ENCODE measurements at places on chromosomes 6 and 20.
A peak's percentile ranks its signal among the peaks of the same experiment; 100 is the strongest.

DNA sequence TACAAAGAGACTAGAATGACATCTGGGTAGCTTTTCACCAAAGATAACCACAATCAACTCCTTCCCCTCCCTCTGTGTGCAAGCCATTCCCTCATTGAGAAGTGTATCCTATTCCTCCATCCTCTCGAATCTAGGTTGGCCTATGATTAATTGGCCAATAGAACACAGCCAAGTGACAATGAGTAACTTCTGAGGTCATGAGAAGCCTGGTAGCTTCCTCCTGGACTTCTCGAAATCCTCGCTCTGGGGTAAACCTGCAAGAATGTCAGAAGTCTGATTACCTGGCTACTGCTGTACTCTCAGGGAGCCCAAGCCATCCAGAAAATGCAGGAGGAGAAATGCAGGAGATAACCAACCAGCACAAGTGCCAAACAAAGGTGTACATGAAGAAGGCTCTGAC is 13.1 kb downstream of the ARHGAP18 start:
- DNase-seq, result no peak

DNA sequence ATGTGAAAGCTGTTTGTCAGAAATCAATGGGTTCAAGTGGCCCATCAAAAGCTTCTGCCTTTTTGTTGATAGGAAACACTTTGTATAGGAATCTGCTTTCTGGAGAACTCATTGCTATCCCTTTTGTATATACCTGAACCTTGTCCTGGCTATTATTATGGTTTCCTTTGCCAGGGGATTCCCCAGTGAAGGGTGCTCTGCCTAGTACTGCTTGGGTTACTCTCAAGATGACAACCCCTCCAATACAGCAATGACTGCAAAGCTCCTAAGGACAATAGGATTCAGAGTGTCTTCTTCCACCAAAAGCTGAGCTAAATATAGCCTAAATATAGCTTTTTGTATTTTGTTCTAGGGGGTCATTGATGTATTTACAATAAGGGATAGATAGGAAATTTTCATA is 54.0 kb upstream of the PTPRK start:
- DNase-seq, result no peak

DNA sequence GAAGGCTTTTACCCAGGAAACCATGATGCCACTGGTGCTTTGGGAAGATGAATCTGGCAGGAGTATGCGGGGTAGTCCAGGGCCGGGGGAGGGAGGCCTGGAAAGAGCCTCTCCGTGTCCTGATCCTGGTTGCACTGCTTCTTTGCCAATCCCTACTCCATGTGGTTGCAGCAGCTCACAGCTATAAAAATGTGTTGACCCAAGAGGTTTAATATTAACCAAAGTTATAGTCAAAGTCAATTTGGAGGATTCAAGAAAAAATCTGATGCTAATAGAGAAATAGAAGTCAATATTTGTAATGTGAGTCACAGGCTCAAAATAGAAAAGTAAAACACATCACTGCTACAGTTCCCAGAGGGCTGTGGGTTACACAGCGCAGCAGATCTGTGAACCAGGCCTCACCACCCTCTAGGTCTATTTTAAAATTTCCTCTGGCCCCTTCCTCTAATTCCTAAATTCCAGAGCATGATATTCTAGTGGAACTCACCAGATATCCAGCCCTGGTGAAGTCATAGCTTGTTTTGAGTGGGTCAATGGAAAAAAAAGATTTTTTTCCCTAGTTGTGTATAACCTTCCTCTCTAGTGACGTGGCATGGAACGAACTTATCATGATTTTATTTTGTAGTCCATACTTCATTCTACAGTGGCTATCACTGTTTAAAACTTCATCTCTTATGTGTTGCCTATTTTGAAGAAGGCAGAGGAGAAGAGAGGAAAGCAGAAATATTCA is 63.2 kb upstream of the BMP2 start:
- DNase-seq, result no peak

DNA sequence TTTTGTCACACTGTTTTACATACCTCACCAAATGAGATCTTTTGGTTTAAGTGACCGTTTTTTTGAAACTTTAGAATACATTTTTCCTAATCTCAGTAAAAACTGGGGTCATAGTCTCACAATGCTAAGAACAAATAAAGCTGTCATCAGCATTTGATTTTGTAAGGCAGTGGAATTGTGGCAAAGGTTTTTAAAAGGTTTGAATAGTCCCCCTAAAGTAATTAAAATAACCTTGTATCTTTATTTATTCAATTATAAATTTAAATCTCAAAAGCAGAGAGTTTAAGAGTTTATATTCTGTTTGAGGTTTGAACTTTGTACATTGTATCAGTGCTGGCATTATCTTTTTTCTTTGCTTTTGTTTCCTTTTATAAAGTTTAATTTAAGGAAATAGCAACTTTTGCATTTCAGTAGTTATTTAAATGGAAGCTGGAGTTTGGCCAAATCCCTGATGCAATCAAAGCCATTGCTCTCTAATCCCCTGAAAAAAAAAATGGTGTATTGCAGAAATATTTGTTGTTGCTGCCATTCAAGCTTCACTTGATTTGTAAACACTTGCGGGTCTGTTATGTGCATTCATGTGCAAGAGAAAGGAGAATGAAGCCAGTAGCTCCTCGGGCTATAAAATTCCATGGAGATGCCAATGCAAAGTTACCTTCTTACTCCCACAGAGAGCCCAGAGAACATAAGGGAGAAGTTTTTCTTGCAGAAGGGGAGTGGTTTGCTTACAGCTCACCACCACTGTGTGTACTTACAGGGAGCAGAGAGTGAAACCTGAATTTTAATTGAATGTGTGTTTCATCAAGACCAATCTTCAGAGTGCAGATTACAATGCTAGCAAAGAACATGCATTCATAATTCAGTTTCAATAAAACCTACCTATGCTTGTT is 391.8 kb downstream of the ARHGAP18 start:
- DNase-seq, result peak; percentile 65

DNA sequence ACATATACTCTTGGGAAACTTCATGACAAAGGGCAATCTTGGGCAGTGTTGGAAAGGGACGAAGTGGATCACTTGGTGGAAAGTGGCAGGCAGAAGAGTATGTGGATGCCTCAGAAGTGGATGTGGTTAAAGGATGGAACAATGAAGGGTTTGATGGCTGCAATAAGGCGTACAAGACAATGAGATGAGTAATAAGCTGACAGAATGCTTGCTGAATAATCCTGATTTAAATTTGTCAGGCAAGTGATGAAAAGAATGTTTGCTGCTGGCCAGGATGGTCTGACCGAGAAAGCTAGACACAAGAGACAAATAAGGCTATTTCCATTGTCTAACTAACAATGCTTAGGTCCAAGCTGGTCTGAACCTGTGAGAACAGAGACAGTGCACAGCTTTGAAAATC is 61.6 kb upstream of the CEP85L start:
- no peak for DNase-seq

DNA sequence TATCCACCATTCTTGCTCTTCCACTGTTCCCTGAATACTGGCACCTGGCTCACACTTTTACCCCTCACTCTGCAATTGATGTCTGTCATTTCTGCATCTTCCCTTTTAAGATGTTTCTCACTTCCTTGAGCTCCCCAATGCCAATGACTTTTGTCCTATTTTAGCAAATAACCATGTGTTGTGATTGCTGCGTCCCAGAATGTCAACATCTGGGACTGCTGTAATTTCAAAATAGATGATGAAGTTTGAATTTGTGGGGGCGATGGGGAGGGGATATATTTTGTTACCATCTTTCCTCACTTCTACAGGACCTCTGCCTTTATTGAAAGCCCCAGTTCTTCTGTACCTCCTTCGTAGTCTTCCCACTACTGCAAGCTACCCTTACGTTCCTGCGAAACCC is 40.0 kb upstream of the ADGRF5 start:
- DNase-seq, result no peak

GRCh38 chr6:104941729-104942091 is 15.2 kb upstream of the LIN28B start:
- DNase-seq, result no peak

GRCh38 chr6:16514249-16514648 is 247.0 kb downstream of the ATXN1 start:
- DNase-seq, result peak; percentile 63

DNA sequence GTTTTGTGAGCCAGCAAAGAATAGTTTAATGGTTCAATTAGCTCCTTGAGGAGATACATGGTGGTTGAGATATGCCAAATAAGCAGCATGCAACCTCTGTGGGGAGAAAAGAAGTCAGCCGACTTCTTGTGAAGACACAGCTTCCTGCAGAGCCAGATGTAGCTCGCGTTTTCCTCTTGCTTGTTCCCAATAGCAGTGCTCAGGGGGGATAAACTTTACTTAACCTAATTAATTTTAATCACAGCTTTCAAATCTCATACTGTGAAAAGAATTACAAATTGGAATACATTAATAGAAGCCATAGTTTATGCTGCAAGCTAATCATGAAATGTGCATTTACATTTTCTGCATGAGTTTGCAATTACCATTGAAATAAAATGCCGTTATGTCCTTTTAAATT is 106.2 kb downstream of the MAP3K7 start:
- DNase-seq, result no peak

DNA sequence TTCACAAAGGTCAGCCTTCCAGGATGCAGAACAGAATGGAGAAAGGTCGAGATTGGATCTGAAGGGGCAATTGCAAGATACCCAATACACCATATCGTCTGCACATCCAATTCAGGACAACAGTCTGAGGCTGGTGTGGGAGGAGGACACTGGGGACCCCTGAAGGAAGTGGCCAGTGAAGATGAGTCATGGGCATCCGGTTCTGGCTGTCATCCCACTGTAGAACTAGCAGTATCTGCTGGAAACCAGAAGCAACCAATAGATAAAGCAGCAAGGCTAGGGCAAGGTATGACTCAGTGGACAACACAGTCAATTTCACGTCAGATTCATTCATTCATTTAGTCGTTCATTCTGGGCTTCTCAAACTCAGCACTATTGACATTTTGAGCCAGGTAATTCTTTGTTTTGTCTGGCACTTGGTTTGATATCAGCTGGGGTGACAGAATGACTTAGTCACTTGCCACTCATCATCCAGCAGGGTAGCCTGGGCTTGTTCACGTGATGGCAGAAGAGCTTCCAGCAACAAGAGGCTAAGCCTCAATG is 30.3 kb upstream of the SHLD1 start:
- no peak for DNase-seq

DNA sequence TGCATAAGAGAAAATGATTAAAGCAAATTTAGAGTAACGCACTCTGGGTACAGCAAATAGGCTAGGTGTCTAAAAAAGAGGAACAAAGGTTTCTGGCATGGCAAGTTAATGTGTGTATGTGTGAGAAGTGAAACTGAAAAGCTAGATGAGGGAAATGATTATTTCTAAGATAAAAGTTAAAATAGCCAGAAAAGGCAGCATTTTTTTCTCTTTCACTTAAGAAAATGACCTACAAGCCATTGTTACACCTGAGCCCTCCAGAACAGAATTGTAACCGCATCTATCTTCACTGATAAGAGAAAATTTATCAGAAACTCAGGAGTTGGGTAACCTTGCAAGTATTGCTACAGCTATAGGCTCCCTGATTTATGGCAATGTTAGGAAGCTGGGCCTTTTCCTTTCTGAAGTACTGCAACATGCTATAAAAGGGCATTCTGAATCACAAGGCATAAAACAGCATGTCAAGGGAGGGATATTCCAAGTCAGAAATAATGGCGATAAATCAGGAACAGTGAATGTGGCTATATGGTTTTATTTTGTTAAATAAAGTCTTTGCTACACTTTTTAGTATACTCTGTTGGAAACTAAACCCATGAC is 395.3 kb downstream of the TBC1D32 start:
- DNase-seq, result no peak

DNA sequence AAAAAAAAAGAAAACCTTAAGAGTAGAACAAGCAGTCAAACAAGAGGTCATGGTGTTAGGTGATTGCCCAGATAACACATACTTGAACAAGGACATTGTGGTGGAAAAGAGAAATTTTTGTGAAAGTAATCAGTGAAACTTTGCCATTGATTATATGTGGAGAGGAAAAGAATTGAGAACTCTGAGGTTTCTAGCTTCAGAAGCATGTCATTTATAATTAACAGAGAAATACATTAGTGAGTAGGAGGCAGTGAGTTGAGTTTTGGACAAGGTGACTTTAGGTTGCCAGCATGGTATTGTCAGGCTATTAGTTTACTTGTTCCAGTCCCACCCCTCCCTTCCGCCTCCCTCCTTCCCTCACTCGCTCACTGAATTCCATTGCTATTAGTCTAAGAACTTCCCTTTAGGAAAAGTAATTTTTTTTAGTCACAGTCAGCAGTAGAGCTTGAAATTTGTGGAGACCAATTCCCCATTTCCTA is 17.2 kb downstream of the TAB2 start:
- peak; percentile 84 for DNase-seq

DNA sequence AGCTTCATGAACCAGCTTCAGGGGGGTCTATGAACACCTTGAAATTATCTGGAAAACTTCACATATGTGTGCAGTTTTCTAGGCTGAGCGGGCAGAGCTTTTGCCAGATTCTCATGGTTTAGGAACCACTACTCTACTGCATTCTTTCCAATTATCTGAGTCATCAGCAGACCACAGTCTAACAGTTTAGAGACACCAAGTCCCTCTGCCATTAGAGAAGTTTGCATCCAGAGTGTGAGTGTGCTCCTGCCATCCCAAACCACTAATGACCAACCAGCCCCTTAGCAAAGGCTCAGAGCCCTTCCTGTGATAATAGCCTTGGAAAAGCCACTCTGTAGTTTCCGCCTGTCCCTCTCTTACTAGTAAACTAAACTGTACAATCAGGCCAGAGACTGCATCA is 96.8 kb downstream of the PHACTR1 start:
- DNase-seq, result peak; percentile 84

DNA sequence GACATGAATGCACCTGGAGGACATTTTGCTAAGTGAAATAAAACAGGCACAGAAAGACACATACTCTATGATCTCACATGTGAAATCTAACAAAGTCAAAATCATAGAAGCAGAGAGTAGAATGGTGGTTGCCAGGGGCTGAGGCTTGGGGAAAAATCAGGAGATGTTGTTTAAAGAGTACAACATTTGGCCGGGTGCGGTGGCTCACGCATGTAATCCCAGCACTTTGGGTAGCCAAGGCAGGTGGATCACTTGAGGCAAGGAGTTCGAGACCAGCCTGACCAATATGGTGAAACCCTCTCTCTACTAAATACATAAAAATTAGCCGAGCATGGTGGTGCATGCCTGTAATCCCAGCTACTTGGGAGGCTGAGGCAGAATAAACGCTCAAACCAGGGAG is 26.0 kb upstream of the LOC128125822 start:
- no peak for DNase-seq

- no peak for DNase-seq
Measured at GRCh38 chr6:74638412-74638811, 567.4 kb downstream of the COL12A1 start.

DNA sequence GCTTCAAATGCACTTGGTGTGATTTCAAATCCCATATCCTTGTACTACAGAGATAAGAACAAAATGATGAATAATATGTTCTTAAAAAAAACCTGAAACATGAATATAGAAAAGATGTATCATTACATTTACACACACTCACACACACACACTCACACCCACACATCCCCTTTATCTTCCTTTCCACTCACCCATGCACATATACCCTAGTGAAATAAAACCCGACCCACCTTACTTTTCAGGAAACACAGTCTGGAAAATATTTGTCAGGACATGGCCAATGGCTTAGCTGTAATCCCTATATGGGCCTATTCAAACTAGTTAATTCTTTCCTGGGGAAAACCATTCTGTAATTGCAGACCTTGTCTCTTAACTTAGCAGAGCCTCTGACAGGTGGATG is 60.8 kb upstream of the EDN1 start:
- DNase-seq, result no peak

- DNase-seq, result peak; percentile 76
Measured at GRCh38 chr20:61520893-61521460, 268.9 kb downstream of the CDH4 start.

Measured in islet precursor cell (in vitro differentiated cells).